Stimulated activated CD4-positive, alpha-beta T cell treated with anti-CD3 and anti-CD28 coated beads, Interleukin-1b, Interleukin-23, amount 100 ng/mL, for 48 hours (primary cell): ENCODE measurements at places on chromosomes 16 and 17.
A peak's percentile ranks its signal among the peaks of the same experiment; 100 is the strongest.

DNA sequence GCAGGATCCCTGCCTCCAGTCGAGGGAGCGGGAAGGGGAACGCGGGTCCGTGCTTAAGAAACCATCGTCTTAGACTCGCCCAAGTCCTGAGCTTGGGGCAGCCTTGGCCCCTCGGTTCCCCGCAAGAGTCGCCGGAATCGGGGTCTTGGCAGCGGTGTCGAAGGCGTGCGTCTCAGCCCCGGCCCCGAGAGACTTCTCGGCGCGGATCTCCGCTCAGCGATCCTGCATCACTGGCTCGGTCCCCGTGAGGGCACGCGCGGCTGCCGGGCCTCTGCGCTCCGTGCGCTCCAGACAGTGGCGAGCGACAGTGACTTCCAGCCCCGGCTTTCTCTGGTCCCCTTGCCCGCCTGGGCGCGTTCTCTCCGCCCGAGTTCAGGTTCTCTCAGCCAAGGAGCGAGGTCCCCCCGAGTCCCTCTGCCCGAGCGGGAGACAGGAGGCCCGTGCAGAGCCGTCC is 380 bp downstream of the HS3ST3A1 start:
- no peak for DNase-seq

DNA sequence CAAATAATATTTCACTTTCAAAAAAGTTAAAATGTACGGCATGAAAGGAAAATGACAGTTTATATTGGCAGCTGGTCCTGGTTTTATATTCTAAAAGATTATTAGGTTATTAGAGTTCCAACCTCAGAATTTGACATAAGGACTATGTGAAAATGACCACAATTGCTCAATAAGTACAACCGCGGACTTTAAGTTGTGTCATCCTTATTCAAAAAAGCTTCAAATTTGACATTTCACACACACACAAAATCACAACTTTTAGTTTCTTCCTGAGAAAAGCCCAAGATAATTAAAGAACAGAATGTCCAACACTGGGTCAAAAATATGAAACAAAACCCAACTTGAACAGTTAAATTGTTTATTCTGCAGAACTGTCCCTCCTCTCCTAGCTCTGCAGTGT is 133.2 kb upstream of the AXIN2 start:
- DNase-seq = no peak

- no peak for DNase-seq
These were observed 7.1 kb upstream of the CNP start for GRCh38 chr17:41959336-41960095.

GRCh38 chr17:1555651-1556471 is 6.7 kb downstream of the PITPNA start:
- no peak for DNase-seq

DNA sequence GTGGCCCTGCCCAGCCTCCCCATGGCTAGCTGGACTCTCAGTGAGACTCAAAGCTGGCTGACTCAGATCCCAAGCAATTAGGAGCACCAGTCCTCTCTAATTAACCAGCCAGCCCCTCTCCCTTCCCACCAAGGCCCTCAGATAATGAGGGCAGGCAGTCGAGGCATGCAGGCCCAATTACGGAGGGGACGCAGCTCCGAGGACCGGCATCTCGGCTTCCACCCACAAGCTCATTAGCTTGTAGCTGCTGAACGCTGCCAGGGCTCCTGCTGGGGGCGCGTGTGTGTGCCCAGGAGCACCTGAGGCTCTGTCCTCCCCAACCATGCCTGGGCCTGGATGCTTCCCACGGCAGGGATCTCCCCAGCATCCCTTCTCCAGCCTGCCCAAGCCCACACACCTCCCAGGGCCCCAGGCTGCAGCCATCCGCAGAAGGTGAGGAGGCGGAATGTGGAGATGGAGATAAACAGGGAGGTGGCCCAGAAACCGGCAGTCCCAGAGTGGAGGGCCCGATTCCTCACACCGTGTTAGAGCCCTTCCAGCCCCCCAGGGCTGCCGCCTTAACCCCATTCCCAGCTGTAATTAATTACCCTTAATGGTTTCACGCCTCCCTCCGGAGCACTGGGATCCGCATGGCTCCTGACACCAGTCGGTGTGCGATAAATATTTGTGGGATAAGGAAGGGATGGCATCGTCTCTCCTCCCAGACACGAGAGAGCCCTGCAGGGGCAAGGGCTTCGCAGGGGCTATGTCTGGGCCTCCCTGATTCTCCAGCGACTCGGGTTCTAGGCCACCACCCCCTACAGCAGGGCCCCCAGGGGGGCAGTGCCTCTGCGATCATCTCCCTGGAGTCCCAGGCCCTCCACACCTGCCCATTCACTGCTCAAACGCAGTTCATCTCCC is 42.2 kb downstream of the RPH3AL start:
- no peak for DNase-seq

DNA sequence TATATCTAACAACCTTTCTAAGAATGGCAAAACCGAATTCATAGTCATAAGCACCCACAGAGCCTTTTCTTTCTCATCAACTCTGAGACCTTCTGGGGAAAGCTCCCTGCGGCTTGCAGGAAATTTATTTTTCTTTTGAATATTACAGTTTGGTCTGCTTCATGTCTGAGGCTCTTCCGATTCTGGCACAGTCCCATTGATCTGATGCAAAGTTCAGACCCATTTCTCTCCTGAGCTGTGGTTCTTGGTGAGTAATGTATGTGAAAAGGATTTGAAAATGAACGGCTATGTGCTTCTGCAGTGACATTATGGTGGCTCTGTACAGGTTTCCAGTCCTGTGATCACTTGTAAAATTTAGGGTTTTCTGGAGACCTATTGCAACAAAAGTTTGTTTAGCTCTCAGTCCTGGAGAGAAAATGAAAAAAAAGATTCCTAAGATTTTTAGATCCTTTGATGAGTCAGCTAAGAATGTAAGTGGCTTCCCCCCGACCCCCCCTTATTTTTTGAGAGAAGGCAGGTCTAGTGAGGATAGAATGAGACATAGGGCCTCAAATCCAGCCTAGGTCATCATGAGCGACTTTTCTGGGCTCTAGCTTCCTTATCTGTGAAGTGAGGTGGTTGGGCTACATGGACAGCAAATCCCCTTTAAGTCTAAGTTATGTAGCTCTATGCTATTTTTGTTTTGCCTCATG is 4.6 kb downstream of the GAN start:
- DNase-seq = no peak

GRCh38 chr17:81295676-81296381 is 722 bp upstream of the SLC38A10 start:
- DNase-seq = peak; percentile 57

DNA sequence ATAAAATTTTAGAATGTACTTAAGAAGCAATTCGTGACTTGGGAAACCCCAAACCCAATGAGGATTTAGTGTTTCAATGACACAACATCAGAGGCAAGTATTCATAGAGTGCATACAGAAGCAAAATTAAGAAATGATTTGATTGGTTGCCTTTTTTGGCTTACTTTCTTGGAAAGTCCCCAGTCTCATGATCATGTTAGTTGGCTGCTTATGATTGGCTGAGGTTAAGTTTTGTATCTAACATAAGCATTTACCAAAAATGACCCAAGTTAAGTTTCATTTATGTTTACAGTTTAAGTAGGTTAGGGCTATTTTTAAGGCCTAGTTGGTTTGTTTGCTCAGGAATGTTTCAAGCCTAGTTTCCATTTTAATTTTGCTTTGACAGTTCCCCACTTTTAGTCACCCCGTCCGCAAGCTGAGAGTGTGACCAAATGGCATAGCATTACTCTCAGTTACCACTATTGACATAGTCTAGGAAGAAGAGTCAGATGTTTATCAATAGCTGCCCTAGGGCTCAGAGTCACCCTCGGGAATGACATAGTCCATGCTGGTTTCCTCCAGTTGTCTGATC is 36.2 kb downstream of the DGKE start:
- no peak for DNase-seq
